ENCODE measurements at places on chromosomes 7 and 10.
A peak's percentile ranks its signal among the peaks of the same experiment; 100 is the strongest.

- no peak for DNase-seq
Measured at GRCh38 chr7:24042028-24042427, 242.0 kb upstream of the NPY start.

DNA sequence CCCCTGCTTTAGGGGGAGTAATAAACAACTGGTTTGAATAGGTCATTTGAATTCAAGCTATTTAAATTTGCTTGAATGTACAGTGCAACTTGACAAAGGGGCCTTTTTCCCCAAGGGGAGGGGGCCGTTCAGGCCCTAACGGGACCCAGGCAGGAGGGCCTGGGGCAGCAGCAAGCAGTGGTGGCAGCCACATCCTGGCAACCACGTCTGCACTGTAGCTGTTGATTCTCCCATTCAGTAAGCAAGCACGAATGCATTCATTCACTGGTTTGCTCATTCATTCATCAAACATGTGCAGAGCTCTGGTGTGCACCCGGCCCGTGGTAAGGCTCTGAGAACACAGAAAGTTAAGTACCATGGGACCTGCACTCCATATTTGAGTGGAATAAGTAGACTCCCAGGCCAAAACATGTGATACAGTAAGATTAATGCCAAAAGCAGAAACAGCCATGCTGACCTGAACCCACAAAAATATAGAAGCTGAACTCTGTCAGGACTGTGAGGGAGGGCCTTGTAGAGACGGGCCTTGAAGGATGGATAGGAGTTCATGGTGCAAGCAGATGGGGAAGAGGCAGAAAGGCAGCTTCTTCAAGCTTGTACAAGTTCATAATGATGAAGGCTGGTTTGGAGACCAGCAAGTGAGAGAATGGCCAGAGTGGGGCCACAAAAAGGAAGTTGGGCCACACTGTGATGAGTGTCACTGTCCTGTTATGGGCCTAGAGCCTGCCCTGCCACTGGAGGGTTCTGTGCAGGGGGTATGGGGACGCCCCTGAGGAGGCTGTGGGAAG lies 29.3 kb upstream of the C10orf53 start:
- DNase-seq, result no peak

GRCh38 chr7:44615149-44615611 lies 8.8 kb downstream of the OGDH start:
- no peak for DNase-seq

- DNase-seq, result peak; percentile 60
Measured at GRCh38 chr7:152859781-152860191, 100.2 kb downstream of the ACTR3B start.

GRCh38 chr10:122191936-122192541 lies 79.1 kb upstream of the BTBD16 start:
- DNase-seq, result no peak

DNA sequence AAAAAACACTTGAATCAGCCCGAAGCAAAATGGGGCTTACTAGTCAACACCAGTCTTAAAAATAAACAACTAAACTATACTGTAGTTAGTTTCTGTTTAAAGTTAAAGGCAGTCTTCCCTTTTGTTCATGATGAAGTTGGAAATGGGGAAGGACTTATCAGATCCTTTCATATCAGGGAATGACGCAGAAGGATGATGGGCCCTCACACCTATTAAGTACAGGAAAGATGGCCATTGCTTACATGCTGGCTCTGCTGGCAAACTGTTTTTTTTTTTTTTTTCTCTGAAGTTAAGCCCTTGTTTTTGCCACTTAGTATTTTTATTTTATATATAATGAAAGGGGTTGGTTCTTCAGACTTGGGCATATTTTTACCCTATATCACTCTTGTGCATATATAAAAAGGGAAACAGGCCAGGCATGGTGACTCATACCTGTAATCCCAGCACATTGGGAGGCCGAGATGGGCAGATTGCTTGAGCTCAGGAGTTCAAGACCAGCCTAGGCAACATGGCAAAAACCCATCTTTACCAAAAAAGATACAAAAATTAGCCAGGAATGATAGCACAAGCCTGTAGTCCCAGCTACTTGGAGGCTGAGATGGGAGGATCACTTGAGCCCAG lies 16.6 kb upstream of the NRBF2 start:
- no peak for DNase-seq

DNA sequence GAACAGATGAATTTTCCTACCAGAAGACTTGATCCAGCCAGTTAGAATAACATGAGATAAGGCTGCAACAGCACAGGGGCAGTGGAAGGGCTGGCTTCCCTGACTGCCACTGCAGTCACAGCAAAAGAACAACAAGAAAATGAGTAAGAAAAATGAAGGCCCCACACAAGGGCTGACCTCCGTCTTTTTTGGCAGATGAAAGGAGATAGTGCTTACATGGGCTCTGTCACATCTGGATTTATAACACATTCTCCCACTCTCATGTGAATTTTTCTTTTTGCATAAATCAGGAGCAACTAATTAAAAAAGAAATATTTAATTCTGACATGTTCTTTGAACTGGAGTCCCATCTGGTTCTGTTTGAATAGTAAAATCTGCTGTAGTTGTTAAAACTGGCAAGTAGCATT lies 99.6 kb downstream of the NRP1 start:
- DNase-seq, result peak; percentile 22

- no peak for DNase-seq
Measured at GRCh38 chr10:132670546-132671227, 115.3 kb downstream of the NKX6-2 start.

GRCh38 chr10:103507235-103508191 lies 14.0 kb downstream of the NEURL1 start:
- DNase-seq, result peak; percentile 85

DNA sequence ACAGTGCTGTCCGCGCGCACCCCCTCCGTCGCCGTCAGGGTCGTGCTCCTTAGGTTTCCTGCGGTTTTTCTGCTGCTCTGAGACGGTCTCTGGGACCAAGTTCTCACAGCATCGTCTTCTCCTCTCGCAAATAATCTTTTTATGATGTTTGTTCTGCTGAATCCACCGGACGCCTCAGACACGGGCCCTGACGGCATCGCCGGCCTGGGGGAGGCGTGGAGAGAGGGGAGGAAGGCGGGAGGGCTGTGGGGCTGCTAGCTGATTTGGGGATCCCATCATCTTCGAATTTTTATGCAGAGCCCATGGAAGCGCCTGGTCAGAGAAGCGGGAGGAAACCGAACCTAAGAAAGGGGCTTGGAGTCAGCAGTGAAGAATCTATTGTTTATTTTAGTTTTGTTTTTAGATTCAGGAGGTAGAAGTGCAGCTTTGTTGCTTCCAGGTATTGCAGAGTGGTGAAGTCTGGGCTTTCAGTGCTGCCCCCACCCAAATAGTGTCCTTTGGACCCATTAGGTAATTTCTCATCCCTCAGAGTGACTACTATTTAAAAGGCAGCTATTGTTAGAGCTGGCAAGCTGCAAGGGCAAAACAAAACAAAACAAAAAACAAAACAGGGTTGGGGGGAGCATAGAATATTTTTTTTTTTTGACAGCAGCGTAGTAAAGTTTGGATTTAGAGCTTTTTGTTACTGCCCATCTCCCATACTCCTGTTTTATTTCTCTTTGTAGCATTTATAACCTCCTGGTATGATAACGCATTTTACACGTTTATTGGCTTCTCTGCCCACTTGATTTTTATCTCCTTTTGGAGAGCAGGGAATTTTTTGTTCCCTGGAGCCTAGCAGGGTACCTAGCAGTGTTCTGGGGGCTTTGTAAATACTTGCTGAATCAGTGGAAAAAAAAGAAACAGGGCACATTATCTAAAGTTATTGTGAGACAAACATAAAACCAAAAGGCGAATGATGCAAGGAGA lies 92.6 kb downstream of the SPAG6 start:
- DNase-seq, result no peak

DNA sequence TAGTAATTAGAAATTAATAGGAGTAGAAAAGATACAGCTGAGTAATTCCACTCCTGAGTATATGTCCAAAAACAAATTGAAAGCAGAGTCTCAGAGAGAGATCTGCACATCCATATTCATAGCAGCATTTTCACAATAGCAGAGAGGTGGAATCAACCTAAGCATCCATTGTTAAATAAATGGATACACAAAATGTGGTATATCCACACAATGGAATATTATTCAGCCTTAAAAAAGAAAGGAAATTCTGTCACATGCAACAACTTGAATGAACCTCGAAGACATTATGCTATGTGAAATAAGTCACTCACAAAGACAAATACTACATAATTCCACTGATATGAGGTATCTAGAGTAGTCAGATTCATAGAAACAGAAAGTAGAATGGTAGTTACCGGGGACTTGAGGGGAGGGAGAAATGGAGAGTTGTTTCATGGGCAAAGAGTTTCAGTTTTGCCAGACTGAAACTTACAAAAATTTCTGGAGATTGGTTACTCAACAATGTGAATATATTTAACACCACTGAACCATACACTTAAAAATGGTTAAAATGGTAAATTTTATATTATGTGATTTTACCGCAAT lies 18.4 kb downstream of the VTI1A start:
- DNase-seq, result no peak

DNA sequence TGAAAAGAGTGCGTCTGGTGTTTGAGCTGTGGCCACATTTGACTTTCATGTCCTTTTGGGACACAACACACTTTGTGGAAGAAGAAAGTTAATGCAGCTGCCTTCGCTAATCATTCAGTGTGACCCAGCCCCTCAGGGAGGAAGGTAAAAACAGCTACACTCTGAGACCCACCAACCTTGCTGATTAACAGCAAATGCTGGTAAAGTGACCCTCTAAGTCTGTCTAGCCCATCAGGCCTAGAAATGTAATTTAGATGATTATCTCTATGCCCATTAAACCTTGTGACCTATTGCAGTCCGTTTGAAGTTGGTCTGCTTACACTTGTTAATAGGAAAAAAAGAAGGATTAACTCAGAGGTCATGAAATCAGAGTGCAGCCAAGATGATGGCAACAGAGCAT lies 161.9 kb upstream of the WNT16 start:
- no peak for DNase-seq

- DNase-seq, result no peak
Measured at GRCh38 chr10:110042181-110042580, 34.4 kb downstream of the ADD3 start.

DNA sequence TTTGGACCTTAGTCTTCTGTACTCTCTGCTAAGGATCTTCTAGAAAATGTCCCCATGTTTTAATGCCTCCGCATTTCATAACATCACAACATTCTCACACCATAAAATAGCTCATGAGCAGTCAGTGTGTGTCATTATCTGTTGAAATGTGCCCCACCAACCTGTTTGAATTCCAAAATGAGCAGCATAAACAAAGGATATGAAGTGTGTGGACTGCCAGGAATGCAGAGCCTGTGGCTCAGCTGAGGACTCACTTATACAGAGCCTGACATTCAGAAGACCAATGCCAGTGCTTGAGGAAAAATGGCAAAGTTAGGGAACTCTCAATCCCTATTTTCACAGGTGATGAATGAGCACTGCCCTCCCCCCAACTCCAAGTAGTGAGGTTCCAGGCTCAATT lies 621.4 kb downstream of the POM121L12 start:
- DNase-seq, result no peak

GRCh38 chr10:70341016-70341415 lies 41.4 kb downstream of the LRRC20 start:
- DNase-seq, result no peak

DNA sequence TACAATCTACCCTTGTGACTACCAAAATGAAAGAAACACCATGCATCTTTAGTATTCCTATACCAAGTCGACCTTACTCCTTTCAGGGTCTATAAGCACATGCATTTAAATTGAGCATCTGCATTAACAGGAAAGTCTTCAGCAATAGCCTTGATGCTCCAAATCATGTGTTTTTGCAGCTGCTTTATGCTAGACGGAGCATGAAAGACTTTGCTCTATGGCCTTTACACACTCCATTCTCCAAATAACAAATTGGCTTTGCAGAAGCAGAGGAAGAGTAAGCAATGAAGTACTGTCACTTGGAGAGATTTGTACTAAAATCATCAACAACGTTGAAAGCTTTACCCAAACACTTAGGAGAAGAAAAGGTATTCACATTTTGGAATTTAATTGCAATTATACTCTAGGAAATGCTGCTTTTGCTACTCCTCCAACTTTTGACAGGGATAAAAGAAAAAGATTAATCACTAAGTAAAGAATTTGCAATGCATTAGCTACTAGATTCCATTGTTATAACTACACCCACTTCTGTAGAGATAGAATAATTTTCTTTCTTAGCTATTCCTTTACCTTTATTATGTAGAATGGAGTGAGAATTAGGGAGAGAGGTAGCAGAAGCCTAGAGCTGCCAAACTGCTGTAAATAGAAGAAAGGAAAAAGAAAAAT lies 131.8 kb downstream of the SEMA3E start:
- peak; percentile 65 for DNase-seq

DNA sequence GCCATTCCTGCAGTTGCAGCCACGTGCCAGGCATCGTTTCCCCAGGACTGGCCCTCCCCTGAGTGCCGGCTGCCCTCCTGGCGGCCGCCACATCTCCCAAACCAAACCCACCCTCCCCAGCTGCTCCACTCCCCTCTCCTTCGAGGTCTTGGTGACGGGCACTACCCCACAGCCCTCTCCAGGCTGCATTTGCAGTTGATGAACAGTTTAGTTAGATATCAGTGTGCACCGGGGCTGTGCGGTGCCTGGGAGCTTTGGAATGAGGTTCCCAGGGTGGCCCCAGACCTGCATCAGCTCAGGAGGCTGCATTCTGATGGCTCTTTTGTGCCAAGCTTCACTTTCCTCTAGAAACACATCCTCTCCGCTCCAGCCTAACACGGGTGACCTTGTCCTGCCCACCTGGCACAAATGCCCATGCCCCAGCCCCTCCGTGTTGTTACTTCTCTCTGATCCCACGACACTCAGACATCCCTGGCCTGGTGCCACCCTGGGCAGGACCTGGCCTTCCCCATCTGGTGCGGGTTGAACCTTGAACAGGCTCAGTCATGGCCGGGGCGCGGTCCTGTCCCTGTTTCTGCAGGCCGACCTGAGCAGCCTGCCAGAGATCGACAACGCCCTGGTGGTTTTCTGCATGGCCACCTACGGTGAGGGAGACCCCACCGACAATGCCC lies 14.5 kb downstream of the TMEM120A start:
- no peak for DNase-seq
